Common myeloid progenitor, CD34-positive (primary cell): ENCODE measurements at places on chromosomes 12 and 14.

- DNase-seq = no peak
These were observed 67.1 kb downstream of the TUNAR start for GRCh38 chr14:95943699-95944098.

- DNase-seq = peak; percentile 42
These were observed 249.7 kb upstream of the AVPR1A start for GRCh38 chr12:63400718-63401117.

- DNase-seq = no peak
These were observed 87.4 kb downstream of the SLC38A1 start for GRCh38 chr12:46181465-46181864.

DNA sequence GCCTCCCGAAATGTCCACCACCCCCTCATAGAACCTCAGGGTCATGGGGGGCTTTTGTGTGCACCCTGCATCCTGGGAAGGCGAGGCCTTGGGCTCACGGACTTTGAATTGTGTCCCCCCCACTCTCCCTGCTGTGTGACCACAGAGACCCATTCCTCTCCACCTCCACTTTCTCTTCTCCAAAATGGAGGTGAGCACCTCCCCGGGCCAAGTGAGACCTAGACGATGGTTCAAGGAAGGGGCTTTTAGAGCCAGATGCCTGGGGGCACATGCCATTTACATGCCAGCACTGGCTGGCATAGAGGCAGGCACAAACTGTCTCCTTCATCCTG, 33.5 kb downstream of the CYP46A1 start:
- DNase-seq = no peak

- DNase-seq = no peak
These were observed 808.1 kb upstream of the FBXO33 start for GRCh38 chr14:40240245-40240859.

- DNase-seq = no peak
These were observed 86.0 kb upstream of the OTX2 start for GRCh38 chr14:56896231-56896630.

GRCh38 chr14:71753126-71753830, 179.0 kb upstream of the RGS6 start:
- peak; percentile 72 for DNase-seq

GRCh38 chr14:78631551-78631950, 461.4 kb downstream of the NRXN3 start:
- no peak for DNase-seq

GRCh38 chr12:13100882-13101769, 2.3 kb downstream of the GSG1 start:
- DNase-seq = peak; percentile 99

- no peak for DNase-seq
These were observed 170.0 kb downstream of the SLC2A13 start for GRCh38 chr12:39935839-39936238.

GRCh38 chr12:67827820-67828383, 161.3 kb upstream of the IFNG-AS1 start:
- DNase-seq = no peak

DNA sequence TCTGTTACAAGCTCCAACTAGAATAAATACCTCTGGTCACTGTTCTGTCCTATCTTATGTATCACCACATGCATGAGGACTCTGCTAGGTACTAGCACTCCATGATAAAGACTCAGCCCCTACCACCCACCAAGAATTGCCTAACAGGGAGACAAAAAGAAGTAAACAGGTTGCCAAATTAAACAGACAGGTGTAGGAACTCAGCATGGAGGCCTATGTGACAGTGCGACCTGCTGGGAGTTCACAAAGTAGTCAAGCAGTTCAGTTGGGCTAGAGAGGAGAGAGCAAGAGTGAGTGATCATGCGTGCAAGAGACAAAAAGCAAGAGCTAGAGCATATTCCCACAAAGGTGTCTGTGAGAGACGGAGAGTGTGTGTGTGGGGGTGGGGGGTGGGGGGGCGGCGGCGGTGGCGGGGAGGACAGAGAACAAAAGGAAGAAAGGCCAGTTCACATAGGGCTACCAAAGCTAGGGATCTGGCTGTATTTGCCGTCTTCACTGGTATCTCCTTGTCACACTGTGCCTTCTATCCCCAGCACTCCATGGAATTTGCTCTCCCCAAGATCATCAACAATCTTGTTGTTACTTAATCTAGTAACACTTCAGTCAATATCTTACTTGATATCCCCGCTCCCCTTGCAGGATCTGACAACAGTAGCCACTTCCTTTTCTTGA, 81.2 kb downstream of the SPPL3 start:
- DNase-seq = no peak

DNA sequence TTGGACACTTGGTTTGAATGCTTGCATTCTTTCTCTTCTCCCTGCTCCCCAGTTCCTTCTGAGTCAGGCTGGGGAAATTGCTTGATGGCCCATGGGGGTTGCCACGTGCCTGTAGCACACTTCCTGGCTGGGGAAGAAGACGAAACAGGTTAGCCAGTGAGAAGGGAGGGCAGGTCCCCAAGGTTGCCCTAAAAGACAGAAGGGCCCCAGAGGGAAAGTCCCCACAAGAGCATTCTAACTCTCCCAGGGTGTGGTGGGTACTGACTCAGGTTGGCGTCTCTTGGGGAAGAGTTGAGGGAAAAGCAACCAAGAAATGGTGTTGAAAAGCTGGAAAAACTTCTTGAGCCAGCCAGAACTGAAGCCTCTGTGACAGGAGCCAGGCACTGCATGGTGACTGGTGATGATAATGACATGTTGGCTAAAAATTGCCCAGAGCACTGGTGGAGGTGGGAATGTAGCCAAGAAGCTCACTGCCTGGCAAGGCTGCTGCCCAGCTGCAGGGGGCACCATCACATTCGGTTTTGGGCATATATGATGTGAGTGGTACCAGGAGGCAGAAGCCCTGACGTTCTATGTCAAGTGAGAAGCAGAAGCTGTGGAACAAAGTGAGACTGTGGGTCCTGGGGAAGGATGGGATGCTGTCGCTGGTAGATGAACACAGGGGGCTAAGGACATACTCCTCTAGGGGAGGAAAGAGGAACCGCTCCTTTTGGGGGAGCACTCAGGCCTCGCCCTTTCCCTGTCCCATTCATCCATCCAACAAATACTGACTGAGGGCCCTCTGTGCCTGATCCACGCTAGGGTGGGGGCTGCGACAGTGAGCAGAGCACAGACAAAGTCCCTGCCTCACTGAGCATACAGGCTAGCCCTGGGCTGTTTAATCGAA, 8.1 kb upstream of the RABGGTA start:
- peak; percentile 89 for DNase-seq

GRCh38 chr12:6333029-6333428, 8.8 kb downstream of the TNFRSF1A start:
- no peak for DNase-seq

GRCh38 chr14:39946807-39947206, 514.6 kb upstream of the FBXO33 start:
- no peak for DNase-seq

DNA sequence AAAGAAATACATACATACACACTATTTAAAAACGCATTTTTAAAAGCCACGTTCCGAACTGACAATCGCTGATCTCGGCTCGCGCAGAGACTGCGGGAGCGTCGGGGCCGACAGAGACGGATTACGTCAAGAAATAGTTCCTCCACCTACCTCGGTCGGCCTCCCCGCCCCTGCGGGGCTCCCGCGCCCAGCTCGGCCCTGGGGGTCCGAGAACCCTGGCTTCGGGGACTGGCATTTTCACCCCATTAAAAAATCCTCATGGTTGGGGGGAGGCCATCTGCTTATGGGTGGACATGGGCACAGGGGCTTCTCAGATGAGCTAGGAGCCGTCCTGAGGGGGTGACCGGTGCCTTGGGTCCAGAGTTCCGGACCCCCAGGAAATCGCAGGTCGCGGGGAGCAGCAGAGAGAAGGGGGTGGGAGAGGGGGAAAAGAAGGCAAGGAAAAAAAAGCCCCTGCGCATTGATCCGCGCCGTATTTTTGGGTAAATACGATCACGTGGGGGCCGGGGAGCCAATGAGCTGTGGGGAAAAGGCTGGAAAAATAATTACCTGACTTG, 324 bp upstream of the HOXC9 start:
- DNase-seq = no peak

- DNase-seq = no peak
These were observed 134.8 kb upstream of the VRK1 start for GRCh38 chr14:96662116-96662970.

- DNase-seq = peak; percentile 11
These were observed 765 bp downstream of the TMEM120B start for GRCh38 chr12:121713257-121713777.

GRCh38 chr14:89700801-89701200, 253.7 kb downstream of the EFCAB11 start:
- no peak for DNase-seq

DNA sequence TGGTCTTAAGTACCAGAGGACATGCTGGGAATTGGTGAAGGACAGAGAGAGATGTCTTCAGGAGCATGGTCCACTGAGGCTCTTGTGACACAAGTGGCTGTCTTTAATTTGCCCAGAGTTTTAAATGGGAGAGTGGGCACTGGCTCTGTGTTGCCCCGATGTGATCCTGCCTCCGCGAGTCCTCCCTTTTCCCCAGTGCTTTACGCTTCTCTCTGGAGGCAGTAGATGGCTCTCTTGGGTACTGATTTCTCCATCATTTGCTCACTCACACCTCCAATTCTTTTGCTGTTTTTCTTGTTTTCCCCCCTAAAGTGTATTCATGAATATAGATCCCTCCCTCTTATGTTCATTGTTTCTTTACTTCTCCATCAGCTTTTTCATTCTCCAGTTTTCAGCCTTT, 74.3 kb downstream of the EMP1 start:
- DNase-seq = no peak

GRCh38 chr12:120125792-120126634, 9.5 kb upstream of the RAB35 start:
- no peak for DNase-seq

DNA sequence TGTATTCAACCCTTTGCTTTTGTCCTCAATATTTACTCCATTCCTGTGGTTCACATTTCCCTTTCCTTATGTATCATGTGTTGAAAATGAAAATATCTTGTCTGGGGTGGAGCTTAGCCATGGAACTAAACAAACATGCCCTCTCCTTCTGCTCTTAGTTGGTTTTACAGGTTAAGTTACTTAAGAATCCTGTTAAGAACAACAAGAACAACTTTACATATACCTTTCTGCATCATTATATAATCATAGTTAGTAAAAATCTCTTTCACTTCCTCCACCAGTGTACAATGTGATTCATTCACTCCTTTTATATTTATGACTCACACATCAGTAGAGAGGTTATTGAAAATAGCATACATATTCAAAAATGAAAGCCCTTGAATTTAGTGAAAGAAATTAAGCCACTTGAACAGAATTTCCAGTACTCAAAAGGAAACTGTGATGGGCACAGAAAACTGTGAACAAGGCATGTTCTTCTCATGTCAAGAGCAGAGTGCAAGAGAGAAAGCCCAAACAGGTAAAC, 307.7 kb downstream of the CCDC91 start:
- no peak for DNase-seq

DNA sequence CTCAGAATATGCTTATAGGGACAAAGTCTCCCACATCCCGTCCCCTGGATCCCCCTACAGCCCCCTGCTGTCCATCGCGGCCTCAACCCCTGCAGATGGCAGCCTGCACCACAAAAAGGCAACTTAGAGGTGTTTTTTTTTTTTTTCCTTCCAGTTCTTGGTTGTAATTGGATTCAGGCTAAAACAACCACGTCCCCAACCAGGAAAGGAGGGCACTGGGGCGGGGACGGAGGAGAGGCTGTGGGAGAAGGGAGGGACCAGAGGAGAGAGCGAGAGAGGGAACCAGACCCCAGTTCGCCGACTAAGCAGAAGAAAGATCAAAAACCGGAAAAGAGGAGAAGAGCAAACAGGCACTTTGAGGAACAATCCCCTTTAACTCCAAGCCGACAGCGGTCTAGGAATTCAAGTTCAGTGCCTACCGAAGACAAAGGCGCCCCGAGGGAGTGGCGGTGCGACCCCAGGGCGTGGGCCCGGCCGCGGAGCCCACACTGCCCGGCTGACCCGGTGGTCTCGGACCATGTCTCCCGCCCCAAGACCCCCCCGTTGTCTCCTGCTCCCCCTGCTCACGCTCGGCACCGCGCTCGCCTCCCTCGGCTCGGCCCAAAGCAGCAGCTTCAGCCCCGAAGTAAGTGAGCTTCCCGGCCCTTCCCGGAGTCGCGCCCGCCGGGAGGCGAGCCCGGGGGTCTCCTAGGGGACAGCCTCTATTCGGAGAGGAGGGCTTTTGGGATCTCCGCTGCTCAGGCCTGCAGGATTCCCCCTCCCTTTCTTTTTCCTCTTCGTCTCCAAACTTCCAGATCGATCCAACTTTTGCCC, at the start of gene MMP14:
Gene MMP14 (plus strand): TSS at position 285 of the 813 bp plus-strand sequence. CDS start 233 bp downstream, at position 518.
- peak; percentile 23 for DNase-seq

DNA sequence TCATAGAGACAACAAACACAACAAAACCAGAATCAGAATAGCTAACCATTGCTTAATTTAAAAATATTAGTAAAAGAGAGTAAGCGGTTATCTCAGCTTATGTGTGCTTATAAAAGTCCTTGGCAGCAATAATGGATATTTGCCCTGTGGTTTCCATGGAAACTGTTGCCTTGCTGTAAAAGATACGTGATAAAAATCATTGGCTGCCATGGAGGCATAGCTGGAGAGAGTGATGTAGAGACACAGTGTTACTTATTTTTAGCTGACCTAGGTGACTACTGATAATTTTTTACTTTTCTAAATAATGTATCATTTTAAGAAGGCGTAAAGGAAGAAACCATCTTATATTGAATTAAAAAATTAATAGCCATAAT, 92.9 kb downstream of the ERC1 start:
- peak; percentile 23 for DNase-seq

- no peak for DNase-seq
These were observed 44.9 kb downstream of the SYNE2 start for GRCh38 chr14:63897721-63898163.

DNA sequence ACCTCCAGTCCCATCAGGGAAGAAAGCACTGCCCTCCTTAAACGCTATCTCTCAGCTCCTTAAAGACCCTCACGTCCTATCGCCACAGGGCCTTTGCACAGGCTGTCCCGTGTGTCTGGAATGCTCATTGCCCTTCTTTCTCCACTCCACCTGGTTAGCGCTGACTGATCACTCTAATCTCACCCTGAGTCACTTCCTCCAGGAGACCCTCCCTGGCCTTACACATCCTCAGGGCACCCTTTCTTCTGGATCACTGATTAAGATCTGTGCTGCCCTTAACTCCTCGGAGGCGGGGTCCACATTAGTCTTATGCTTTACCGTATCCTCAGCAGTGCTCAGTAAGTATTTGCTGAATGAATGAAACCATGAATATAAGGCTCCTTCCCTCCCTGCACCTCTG, 94.7 kb downstream of the SYNE3 start:
- no peak for DNase-seq

GRCh38 chr14:63952933-63953437, 100.2 kb downstream of the SYNE2 start:
- DNase-seq = no peak

GRCh38 chr12:76847260-76847659, 31.6 kb downstream of the CSRP2 start:
- no peak for DNase-seq
